Activated CD8-positive, alpha-beta T cell treated with anti-CD3 and anti-CD28 coated beads, Interleukin-2, amount 10 ng/mL, durations not matched to agents 7 days and 5 days (primary cell): ENCODE measurements at places on chromosomes 3 and 15.

DNA sequence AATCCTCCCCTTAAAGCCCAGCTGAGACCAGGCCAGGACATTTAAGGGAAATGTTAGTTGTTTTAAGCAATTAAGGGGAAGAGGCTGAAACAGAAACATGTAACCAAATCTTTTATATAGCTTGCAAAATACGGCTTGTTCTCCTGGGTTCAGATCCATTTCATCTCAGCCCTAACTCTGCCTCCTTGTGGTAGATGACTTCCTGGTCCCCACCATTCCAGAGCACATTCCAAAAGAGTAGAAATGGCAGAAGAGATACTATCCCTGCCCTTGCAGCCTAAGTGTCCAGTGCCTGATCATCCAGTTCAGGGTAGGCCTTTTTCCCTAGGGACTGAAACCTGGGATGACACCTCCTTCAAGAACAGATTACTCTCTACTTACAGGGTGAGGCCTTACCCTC, 266.2 kb upstream of the VEPH1 start:
- no peak for DNase-seq

DNA sequence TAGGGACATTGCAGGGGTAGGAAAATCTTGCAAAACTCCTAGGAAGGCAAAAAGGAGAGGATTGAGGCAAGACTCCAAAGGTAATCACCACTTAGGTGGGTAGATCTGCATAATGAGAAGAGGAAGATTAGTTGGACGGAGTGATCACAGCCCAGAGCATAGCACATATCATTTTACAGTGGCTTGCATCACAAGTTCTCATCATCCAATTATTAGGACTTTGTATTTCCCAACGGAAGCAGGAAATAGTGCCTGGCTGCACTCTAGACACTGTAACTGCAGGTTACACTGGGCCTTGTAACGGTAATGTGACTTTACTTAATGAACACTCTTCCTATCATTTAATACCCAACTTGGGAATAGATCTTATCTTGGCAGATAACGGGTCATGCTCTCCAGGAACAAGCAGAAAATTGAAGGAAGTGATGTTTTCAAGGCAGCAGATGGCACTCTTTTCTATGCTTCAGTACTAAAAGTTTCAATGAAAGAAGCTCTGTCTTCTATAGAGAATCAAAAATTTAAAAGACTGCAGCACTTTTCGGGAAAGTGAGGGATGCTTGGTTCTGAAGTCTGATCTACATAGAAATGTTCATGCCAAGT, 101.9 kb upstream of the KCNMB2 start:
- DNase-seq: no peak

- DNase-seq: no peak
These were observed 159.2 kb upstream of the SLCO3A1 start for GRCh38 chr15:91694131-91694830.

- no peak for DNase-seq
These were observed 2.3 kb downstream of the B3GNT5 start for GRCh38 chr3:183255348-183255730.

DNA sequence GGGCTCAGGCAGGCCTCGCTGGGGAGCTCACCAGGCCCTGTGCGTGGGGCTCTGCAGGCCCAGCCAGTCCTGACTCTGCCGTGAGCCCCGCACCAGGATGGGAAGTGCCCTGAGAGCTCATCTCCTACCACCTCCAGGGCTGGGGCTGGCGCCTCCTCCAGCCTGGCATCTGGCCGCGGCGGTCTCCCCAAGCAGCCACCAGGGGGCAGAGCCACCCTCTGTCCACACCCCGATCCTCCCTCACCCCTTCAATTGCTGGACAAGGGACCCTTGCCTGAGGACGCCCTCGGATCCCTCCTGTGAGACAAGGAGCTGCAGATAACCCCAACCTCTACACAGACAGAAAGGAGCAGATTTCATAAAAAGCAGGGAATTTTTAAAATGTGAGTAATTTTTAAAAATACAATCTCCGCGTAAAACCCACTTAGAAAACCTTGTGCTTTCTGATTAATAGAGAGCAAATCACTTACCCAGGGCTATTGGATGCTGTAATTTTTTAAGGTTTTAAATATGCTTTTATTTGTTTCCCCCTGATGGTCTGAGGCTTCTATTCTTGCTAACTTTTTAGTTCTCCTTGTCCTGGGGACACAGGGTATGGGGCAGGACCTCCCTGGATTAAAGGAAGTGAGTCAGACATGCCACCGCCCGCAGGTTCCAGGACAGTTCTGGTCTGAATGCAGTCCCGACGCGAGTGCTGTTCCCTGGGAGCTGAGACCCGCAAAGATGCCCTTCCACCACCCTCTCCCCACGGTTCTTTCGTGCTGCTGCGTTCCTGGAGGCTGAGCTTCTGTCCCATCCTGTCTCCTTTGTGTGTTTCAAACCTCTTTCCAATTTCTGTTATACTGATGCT, 52.3 kb upstream of the CHRNA7 start:
- DNase-seq: peak; percentile 61

DNA sequence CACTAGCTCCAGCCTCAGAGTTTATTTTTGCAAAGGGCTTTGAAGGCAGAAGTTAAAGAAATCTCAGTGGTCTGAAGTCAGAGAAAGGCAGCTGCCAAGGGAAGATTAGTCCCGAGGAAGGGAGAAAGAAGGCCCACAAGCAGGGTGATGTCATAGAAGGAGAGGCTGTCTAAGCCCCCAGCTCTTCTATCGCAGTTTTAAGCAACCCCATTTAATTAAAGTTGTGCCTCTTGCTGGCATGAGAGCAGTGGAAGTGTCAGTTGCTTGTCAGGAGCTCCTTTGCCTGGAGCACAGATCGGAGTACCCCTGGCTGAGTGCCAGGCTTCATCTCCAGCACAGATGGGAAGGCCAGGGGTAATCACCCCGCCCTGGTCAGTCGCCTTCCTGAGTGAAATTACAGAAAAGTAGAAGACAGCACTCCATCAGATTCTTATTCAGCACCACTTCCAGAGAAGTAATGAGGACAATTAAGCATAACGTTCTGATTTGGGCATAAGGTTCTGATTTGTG, 530.7 kb downstream of the EPHB1 start:
- DNase-seq: no peak

GRCh38 chr3:186510374-186511079, 33.7 kb downstream of the CRYGS start:
- DNase-seq: no peak

GRCh38 chr3:85360742-85361387, 402.1 kb downstream of the CADM2 start:
- DNase-seq: no peak

DNA sequence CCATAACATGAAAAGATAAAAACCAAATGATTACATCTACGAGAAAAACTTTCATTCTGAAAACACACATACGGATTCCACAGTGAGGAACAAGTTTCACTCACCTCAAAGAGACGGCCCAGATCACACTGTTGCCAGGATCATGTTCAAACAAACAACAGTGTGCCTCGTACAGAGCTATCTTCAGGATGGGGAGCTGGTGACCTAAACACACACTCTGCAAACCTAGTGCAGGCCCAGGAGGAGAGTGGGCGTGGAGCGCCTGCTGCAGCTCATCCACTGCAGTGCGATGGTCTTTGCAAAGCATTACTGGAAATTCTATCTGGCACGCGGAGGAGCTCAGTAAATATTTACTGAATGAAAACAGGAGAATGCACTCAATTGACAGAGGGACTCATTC, 38.5 kb downstream of the TAMM41 start:
- DNase-seq: no peak
